GM23338 (cell line): ENCODE measurements at places on chromosomes 16 and 17. TPM values are rescaled to one million over a fixed set of nuclear protein-coding genes. Genes with fewer than 3 reads are reported as not detected.

GRCh38 chr17:1648173-1648962, 1.3 kb downstream of the RILP start:
- peak overlapping the region; percentile 75 for H3K4me3 ChIP-seq
- H3K4me1 ChIP-seq: peaks cover 24% of the 10 kb centered on the region
- H3K27me3 ChIP-seq: peaks cover 6% of the 10 kb centered on the region
- no peak overlapping the region for H3K27ac ChIP-seq

GRCh38 chr16:997440-998051, 16.0 kb downstream of the SOX8 start:
- no peaks in the 10 kb centered on the region for H3K27me3 ChIP-seq
- H3K4me1 ChIP-seq: no peaks in the 10 kb centered on the region
- H3K36me3 ChIP-seq: no peaks in the 10 kb centered on the region
- H3K27ac ChIP-seq: no peak overlapping the region
- DNase-seq: peak; percentile 82

- no peaks in the 10 kb centered on the region for H3K27me3 ChIP-seq
- H3K27ac ChIP-seq: 0 out of 2 replicates have a peak overlapping the region, but pooled peaks have one; percentile 35
- H3K4me1 ChIP-seq: peaks cover 23% of the 10 kb centered on the region
These were observed 41.0 kb downstream of the PAFAH1B1 start for GRCh38 chr17:2634361-2634960.

Gene SLC12A3
- not detected in 2 replicates for total RNA-seq
